RWPE2 (cell line): ENCODE measurements at places on chromosomes 12 and 14.

DNA sequence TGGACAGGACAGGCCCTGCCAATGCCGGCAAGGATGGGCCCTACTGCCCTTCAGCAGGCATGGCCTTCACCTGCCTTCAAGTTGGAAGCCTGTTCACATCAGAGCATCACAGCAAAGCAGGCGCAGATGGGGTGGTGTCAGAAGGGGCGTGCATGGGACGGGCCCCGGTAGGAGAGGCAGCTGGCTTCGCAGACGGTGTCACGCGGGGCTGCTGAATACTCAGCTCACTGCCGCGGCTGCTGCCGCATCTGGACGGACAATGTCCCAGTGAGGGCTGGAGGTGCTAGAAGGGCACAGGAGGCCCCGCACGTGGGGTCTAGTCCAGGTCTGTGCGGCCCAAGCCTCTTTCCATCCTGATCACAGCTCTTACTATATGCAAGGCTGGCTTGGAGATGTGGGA is 42.1 kb downstream of the LRCOL1 start:
- no peak for DNase-seq
- H3K27me3 ChIP-seq = no peaks in the 10 kb centered on the region
- no peak overlapping the region for H3K4me3 ChIP-seq
- H3K36me3 ChIP-seq = peaks cover 3% of the 10 kb centered on the region; the same call in 1 of the 2 replicates

DNA sequence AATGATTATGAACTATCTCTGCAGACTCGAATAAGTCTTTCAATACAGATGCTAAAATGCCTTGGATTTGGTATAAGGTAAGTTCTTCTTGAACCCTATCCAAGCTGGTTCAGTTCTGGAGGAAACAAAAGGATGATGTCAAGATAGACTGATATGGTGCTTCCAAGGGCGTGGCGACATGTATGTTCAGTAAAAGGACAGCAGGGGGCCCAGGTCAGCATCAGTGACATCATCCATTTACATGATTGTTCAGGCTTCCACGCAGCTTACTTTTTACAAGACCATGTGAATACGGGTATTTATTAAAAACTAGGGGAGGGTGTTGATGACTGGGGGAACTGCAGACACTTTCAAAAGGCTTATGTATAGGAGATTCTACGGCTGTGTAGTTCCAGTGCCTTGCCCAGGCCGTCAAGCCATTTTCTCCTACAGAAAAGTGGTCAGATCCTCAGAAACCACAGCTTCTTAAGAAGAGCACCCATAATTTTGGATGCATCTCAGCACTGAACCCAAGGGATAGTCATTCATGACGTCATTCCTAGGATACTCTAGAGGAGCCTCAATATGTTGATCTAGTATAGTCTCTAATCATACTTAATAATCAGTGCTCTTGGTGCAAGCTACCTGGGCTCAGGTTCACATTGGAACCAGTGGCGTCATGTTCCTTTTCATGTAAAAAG is 527.7 kb downstream of the FUT8 start:
- DNase-seq = no peak
- no peaks in the 10 kb centered on the region for H3K36me3 ChIP-seq
- no peaks in the 10 kb centered on the region for H3K4me1 ChIP-seq

- no peaks in the 10 kb centered on the region for H3K36me3 ChIP-seq
- H3K4me3 ChIP-seq = peak overlapping the region; percentile 20
- peaks cover 43% of the 10 kb centered on the region for H3K27me3 ChIP-seq
Observed at GRCh38 chr14:59918824-59919569, 947 bp upstream of the LRRC9 start.

- no peak overlapping the region for H3K4me3 ChIP-seq
- H3K27ac ChIP-seq = no peak overlapping the region
Observed at GRCh38 chr14:57818511-57818910, 47.4 kb downstream of the SLC35F4 start.

- H3K27ac ChIP-seq = peak overlapping the region; percentile 23
- no peak for DNase-seq
- no peaks in the 10 kb centered on the region for H3K36me3 ChIP-seq
- H3K27me3 ChIP-seq = no peaks in the 10 kb centered on the region
- no peak overlapping the region for H3K4me3 ChIP-seq
Observed at GRCh38 chr12:42789808-42790760, 200.5 kb upstream of the PRICKLE1 start.

DNA sequence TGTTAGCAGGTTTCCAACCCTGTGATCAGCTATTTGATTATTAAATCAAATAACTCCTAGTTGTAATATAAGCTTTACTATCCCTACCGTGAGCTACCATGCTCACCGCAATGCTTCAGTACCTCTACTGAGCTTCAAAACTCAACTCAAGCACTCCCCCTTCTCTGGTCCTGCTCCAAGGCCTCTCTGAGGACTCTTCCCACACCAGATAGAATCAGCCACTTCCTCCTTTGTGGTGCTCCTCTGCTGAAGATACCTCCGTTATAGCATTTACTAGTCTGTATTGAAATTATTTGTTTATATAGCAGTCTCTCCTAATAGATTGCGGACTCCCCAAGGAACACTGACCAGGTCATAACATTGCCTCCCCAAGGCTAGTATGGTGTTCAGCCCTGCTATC is 17.5 kb downstream of the AREL1 start:
- no peak overlapping the region for H3K4me3 ChIP-seq
- no peak overlapping the region for H3K27ac ChIP-seq
- H3K4me1 ChIP-seq = peaks cover 9% of the 10 kb centered on the region
- H3K36me3 ChIP-seq = peaks cover 52% of the 10 kb centered on the region
- DNase-seq = no peak
